ENCODE measurements at places on chromosomes 13 and 19. TPM values are rescaled to one million over a fixed set of nuclear protein-coding genes. Genes with fewer than 3 reads are reported as not detected.

DNA sequence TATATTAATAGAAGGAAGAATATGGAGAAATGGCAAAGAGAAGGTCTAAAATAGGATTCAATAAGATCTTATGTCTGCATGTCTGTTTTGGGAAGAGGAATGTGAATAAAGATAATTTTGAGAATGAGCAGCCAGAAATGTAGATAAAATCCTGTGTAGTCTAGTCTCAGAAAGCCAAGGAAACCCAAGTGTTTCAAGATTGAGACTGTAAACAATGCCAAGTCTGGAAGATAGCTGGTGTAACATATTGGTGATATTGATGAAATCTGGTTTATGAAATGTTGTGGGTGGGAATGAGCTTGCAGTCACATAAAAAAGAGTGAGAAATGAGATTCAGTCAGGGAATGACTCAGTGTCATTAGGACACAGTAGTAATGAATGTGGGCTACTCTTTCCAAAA is 1180.3 kb upstream of the PCDH20 start:
- H3K4me3 ChIP-seq, result no peak overlapping the region
- H3K27ac ChIP-seq, result no peak overlapping the region
- no peaks in the 10 kb centered on the region for H3K4me1 ChIP-seq
- no peaks in the 10 kb centered on the region for H3K27me3 ChIP-seq
- no peaks in the 10 kb centered on the region for H3K36me3 ChIP-seq

DNA sequence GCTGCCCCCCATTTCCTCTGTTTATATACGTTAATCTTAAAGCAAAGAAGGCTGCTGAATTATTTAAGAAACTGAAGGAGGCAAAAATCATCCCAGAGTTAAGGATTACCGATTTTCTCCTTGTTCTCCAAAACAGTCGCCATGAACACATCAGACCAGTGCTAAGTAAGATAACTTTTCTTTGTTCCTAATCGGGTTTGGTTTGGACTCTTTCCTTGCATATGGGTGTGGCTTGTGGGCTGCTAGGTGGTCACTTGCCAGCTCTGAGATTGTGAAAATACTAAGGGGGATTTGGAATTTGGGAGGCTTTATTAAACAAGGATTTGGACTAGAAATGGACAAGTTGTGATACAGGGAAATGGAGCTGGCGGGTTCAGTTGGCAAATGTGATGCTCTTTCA is 212.1 kb downstream of the OXGR1 start:
- DNase-seq, result no peak
- no peak overlapping the region for H3K4me3 ChIP-seq
- no peaks in the 10 kb centered on the region for H3K36me3 ChIP-seq

- no peaks in the 10 kb centered on the region for H3K36me3 ChIP-seq
- peaks cover 13% of the 10 kb centered on the region for H3K4me1 ChIP-seq
- no peak overlapping the region for H3K4me3 ChIP-seq
- no peak for DNase-seq
Measured at GRCh38 chr13:36436811-36437210, 4.5 kb downstream of the CCNA1 start.

DNA sequence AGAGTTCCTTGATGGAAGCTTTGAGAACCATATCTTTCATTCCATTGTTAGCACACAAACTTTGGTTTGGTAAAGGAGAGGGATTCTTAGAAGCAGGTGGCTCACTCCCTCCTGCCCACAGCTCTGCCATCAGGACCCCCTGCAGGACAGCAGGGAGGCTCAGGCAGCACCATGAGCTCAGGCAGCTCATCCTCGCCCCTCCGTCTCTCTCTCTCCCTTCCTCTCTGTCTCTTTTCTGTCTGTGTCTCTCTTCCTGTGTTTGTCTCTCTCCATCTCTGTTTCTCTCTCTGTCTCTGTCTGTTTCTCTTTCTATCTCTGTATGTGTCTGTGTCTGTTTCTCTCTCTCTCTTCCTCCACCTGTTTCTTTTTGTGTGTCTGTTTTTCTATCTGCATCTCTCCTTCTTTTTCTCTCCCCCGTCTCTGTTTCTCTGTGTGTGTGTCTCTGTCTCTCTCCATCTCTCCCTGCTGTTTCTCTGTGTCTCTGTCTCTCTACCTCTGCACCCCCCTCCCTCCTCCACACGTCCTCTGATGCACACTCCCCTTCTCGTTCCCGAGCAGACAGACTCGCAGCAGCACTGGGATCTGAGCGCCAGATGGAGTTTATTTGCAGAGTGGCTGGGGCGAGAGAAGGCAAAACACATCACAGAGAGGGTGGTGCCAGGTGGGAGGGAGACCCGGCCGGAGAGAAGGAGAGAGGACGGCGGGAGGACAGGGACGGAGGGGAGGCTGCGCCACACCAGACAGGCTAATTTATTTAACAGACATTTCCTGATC is 8.7 kb downstream of the SBK2 start:
- peaks cover 48% of the 10 kb centered on the region for H3K27me3 ChIP-seq
- no peak overlapping the region for H3K4me3 ChIP-seq
- no peak overlapping the region for H3K27ac ChIP-seq
- H3K4me1 ChIP-seq, result no peaks in the 10 kb centered on the region

- H3K4me3 ChIP-seq, result no peak overlapping the region
- H3K27ac ChIP-seq, result no peak overlapping the region
- H3K36me3 ChIP-seq, result no peaks in the 10 kb centered on the region
- H3K27me3 ChIP-seq, result peaks cover 8% of the 10 kb centered on the region
Measured at GRCh38 chr19:29850482-29850881, 38.7 kb downstream of the CCNE1 start.

DNA sequence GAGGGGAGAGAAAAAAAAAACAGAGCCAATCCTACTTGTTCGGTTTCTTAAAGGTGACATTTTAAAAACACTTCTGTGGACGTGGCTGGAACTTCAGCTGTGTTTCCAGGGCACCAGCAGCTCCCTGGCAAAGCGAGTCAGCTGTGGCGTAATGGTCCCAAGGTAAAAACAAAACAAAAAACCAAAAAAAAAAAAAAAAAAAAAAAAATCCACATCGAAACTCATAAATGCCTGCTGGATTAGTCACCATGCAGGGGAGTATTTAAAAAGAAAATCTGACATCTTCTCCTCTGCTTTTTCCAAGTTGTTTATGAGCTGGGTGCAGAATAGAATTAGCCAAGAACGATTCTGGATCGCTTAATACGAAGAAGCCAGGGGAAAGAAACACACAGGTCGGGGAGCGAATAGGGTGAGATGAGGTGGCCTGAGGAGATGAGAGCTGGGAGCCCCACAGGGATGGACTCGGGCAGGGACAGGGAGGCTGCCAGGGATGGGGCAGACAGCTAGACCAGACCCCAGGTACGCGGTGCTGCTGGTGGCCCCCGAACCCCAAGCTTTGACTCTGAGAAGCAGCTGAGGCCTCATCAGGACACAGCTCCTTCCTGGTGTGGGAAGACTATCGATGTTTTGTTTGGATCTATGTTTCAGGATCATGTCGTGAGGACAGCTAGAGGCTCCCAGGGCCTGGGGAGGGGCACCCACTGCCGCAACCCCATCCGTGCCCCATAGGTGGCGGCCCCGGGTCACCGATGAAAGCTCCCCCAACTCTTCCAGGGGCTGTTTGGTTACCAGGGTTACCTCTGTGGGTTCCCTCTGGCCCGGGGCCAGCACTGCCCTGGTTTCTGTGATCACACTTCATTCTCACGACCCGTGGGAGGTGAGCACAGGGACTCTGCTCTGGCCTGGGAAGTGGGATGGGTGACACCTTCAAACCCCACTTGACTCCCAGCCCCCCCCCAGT is 3.1 kb upstream of the CTXN1 start:
- no peak overlapping the region for H3K4me3 ChIP-seq
- DNase-seq, result peak; percentile 53
- peak overlapping the region; percentile 54 for H3K27ac ChIP-seq
- peaks cover 4% of the 10 kb centered on the region for H3K36me3 ChIP-seq
- H3K27me3 ChIP-seq, result no peaks in the 10 kb centered on the region
- H3K4me1 ChIP-seq, result no peaks in the 10 kb centered on the region

- no peak overlapping the region for H3K4me3 ChIP-seq
- no peak overlapping the region for H3K27ac ChIP-seq
- peaks cover 21% of the 10 kb centered on the region for H3K27me3 ChIP-seq
- H3K4me1 ChIP-seq, result peaks cover 43% of the 10 kb centered on the region
- DNase-seq, result no peak
Measured at GRCh38 chr13:20717581-20718542, 14.4 kb downstream of the IL17D start.

GRCh38 chr19:28258829-28259228 is 954.1 kb downstream of the UQCRFS1 start:
- H3K27ac ChIP-seq, result no peak overlapping the region
- no peaks in the 10 kb centered on the region for H3K4me1 ChIP-seq
- H3K36me3 ChIP-seq, result no peaks in the 10 kb centered on the region

DNA sequence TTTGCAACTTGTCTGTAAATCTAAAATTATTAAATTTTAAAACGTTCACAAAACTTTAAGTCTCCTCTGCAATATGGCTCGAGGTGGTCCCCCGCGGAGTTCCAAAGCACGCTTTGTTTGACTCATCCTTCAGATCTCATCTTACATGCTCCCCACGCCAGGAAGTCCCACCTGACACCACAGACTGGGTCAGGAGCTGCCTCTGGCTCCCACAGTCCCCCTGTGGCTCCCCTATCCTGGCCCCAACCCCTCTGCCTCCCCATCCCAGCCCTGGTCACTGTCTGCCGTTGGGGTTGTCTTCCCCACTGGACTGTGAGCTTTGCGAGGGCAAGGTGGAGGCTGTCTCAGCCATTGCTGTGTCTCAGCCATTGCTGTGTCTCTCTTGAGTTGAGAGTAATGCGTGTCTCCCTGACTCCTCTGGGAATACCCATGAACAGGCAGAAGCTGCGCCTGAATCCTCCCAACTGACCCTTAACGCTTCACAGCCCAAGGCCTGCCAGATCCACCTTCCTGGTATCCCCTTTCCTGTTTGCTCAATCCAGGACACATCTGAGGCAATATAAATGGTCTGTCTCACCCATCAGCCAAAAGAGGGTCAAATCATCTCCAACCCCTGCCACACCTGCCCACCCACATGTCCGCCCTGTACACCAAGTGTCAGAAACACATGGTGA is 15.9 kb downstream of the DYRK1B start:
- no peaks in the 10 kb centered on the region for H3K36me3 ChIP-seq
- H3K27ac ChIP-seq, result no peak overlapping the region
- no peaks in the 10 kb centered on the region for H3K27me3 ChIP-seq
- peaks cover 7% of the 10 kb centered on the region for H3K4me1 ChIP-seq
- no peak for DNase-seq

GRCh38 chr13:50742353-50742752 is 101.1 kb downstream of the DLEU7 start:
- no peak overlapping the region for H3K4me3 ChIP-seq
- H3K4me1 ChIP-seq, result no peaks in the 10 kb centered on the region
- no peak overlapping the region for H3K27ac ChIP-seq
- H3K36me3 ChIP-seq, result no peaks in the 10 kb centered on the region

Gene ANKRD24
- total RNA-seq, result 0.30 TPM
